ENCODE measurements at places on chromosomes 7 and 10.

DNA sequence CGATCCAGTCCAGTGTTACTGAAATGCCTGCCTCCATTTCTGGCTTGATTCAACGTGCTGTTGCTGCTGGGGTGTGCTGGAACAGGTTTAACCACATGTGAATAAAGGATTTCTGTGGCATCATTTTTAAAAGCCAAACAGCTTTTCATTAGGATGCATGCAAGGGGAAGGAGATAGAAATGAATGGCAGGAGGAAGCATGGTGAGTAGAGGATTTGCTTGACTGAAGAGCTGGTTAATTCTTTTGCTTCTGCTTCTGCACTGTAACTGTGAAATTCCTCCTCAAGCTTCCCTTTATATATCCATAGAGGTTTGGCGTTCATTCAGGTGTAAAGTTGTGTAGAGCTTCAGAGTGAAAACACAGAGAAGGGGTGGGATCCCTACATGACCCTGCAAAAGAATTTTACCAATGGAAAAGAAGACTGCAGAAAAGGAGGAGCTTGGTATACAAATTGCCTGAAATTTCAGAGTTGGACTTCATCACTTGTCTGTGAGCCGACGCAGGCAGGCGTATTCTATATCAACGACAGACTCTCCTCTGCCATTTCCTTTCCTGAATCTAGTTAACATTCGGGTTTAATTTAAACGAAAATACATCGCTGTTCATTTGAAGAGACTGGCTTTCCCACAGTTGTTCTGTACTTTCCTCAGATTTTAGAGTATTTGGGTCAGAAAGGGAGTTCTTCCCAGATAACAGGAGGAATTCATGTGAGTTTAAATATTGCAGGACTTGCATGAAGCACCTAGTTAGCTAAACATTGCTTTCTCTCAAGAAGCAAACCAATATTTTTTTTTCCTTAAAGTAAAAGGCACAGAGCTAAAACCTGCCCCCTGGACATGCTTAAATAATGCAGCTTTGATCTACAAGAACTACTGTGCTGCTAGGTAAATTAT lies at the start of gene SOSTDC1:
SOSTDC1 (minus strand) TSS at position 270 of the 893 bp plus-strand sequence; CDS start at position 200, 70 bp downstream.
- no peaks in the 10 kb centered on the region for H3K36me3 ChIP-seq
- H3K27ac ChIP-seq, result no peak within 1 kb of the TSS

DNA sequence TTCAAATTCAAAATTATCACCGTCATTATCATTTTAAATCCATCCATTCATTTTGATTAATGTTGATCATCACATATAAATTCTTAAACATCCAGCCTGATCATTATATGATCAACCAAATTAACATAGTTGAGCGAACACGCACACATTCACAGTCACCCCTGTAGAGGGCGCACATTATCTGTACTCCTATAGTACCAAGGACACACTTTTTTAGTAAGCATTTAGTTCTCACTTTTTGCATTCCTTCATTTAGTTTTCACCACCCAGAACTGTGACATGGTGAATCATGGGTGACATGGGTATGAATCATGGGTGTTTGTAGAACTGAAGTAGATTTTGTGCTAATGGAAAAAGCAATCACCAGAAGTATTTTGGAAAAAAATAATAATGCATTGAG lies 26.0 kb upstream of the ZNF735 start:
- no peaks in the 10 kb centered on the region for H3K27me3 ChIP-seq
- H3K36me3 ChIP-seq, result no peaks in the 10 kb centered on the region
- peaks cover 4% of the 10 kb centered on the region for H3K4me1 ChIP-seq
- no peak overlapping the region for H3K4me3 ChIP-seq

DNA sequence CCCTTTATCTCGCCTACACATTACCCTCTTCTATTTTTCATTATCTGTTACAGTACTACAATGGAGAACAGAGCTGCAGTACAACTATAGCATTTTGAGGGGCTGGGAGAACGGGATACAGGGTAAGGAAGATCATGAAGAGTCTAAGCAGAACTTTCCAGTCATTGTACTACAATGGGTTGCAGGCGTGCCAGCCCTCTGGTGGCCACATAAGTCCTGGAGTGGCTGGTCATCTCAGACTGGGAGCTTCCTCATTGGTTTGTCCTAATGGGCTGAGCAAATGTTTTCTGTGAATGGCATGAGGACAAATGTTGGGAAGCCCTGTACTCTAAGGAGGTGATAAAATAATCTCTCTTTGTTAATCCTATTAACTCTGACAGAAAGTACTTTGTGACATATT lies 33.0 kb downstream of the TMEM106B start:
- H3K27me3 ChIP-seq, result no peaks in the 10 kb centered on the region
- H3K27ac ChIP-seq, result no peak overlapping the region
- no peak overlapping the region for H3K4me3 ChIP-seq
- DNase-seq, result no peak

DNA sequence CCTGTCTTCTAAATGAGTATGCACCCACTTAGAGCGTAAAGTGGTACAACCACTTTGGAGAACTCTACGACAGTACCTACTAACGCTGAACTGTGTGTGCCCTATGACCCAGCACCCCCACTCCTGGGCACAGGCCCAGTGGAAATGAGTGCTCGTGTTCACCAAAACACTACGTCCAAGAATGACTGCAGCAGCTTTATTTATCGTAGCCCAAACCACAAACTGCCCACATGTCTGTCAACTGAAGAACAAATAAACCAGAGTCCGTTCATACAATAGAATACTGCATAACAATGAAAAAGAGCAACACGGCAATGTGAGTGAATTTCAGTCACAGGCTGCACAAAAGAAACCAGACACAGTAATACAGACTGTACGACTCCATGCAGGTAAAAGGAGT lies 35.4 kb downstream of the TLL2 start:
- H3K4me3 ChIP-seq, result no peak overlapping the region
- no peaks in the 10 kb centered on the region for H3K4me1 ChIP-seq
- no peaks in the 10 kb centered on the region for H3K27me3 ChIP-seq
- H3K27ac ChIP-seq, result no peak overlapping the region

- H3K4me1 ChIP-seq, result peaks cover 2% of the 10 kb centered on the region
- DNase-seq, result no peak
- H3K4me3 ChIP-seq, result no peak overlapping the region
- H3K27ac ChIP-seq, result no peak overlapping the region
Measured at GRCh38 chr7:6167004-6167551, 105.3 kb downstream of the CYTH3 start.

DNA sequence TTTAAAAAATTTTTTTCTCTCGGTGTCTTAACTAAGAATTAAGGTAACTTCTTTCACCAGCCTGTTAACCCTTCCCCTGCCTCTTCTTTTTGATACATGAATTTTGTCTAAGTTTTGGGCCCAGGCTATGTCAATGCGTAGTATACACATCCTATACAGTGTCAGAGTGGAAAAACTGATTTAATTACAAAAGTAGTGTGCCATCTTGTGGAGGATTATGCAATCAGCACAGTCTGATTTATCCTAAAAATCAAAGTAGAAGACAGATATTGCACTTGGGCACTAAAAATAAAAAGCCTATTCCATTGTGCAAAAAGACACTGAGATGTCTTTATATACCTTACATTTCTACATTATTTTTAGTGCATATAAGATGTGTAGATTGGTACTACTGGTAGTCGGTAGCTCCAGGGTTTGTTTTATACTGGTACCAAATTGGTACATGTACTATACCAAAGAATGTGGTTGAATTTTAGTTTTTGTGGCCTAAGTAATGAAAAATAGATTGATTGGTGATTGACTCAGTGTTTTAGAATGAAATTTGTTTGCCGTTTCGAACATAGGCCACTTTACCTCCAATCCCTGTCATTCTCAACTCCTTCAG lies 96.6 kb downstream of the MKLN1 start:
- DNase-seq, result no peak

All from effector memory CD4-positive, alpha-beta T cell (primary cell).